GM04504 (cell line): ENCODE measurements at places on chromosomes 1 and 21.
A peak's percentile ranks its signal among the peaks of the same experiment; 100 is the strongest.

GRCh38 chr1:203073469-203073868 is 12.3 kb downstream of the MYOG start:
- DNase-seq = no peak

GRCh38 chr1:231590453-231591198 is 36.0 kb upstream of the DISC1 start:
- DNase-seq = peak; percentile 51

DNA sequence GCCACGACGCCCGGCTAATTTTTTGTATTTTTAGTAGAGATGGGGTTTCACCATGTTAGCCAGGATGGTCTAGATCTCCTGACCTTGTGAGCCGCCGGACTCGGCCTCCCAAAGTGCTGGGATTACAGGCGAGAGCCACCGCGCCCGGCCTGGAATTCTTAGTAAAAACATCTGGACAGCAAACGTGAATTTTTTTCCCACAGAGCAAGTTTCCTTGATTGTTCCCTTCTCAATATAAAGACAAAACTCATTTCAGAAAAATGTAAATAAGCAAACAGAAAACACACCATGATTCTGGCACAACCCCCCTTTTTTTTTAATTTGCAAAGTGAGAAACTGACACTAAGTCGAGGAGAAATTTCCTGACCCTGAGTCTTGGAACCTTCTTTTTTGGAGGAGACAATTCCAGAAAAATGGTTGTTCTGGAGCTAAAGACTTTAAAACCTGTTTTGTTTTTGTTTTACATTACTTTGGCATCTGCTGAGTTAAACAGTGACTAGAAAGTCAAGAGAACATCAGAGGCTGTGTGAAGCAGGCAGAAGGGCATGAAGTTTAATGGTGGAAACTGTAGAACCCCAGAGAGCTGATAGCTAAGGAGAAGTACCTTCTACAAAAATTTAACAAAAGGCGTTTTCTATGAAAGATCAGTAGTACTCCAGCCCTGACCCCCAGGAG is 10.3 kb upstream of the HMGCS2 start:
- DNase-seq = peak; percentile 25

GRCh38 chr1:244080343-244080929 is 29.4 kb downstream of the ZBTB18 start:
- no peak for DNase-seq

DNA sequence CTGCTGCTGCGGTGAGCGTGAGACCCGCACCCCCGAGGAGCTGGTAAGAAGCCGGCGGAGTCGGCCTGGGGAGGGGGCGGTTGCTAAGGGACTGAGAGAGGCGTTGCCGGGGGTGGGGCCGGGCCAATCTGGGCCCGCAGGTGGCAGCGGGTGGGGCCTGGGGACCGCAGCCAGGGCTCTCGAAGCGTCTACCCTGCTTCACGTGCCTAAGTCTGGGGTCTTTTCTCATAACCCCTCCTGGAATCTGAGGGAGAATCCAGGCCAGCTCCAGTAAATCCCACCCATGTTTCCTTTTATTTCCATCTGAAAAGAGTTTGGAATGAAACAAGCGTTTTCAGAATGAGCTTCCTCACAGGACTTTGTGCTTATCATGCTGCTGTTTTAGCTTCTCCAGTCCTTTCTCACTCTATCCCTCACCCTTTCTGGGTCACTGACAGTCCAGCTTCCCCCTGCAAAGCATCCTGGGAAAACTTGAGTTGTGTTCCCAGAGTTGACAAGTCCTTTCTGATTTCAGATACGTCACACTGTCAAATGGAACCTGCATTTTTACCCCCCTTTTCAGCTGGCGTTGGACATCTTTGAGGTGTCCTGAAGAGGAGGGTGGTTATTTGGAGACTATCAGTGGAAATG is 431 bp downstream of the CLCN6 start:
- no peak for DNase-seq

DNA sequence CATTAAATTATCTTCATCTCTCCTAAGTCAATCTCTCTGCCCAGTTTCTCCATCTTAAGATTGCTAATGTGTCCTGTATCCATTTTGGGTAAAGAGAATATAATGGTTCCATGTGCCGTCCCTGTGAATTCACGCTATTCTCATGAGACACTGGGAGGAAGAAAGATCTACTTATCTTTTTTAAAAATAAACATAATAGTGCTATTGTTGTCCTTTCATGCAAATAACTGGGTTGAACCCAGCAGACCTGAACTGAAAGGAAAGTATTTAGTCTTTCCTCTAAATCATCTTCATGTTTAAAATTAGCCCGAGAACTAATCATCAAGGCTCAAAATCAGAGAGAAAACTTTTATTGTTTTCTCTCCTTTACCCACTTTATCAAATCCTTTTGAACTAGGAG is 22.4 kb downstream of the SLAMF1 start:
- no peak for DNase-seq
